ENCODE measurements at places on chromosomes 7 and 10. TPM values are rescaled to one million over a fixed set of nuclear protein-coding genes. Genes with fewer than 3 reads are reported as not detected.

The SPDYE9 gene
- total RNA-seq = not detected

The NANOS1 gene
- 3.9 TPM for total RNA-seq

The IGFBP1 gene
- 49.5 TPM for total RNA-seq

The NPTX2 gene
- 0.13 TPM for total RNA-seq

The TMEM213 gene
- not detected for total RNA-seq

The SMKR1 gene
- 10.1 TPM for total RNA-seq

The GIMAP5 gene
- not detected for total RNA-seq

The MDFIC gene
- total RNA-seq = 18.7 TPM

The FXYD4 gene
- total RNA-seq = not detected

The MBL2 gene
- not detected for total RNA-seq

The PODXL gene
- 35.9 TPM for total RNA-seq

The CYP2E1 gene
- total RNA-seq = not detected

The PRKAR1B gene
- 28.7 TPM for total RNA-seq

The NPSR1 gene
- not detected for total RNA-seq

The SUGCT gene
- 0.77 TPM for total RNA-seq

Data from A549 treated with GW870086 at 1 μM for 4 hours (cell line).